Dermis blood vessel endothelial cell (primary cell): ENCODE measurements at places on chromosomes 13 and 19. TPM values are rescaled to one million over a fixed set of nuclear protein-coding genes. Genes with fewer than 3 reads are reported as not detected.

The HMG20B gene
- 75.0 and 94.7 TPM in 2 replicates for total RNA-seq

The ZC3H4 gene
- total RNA-seq, result 11.9 and 21.9 TPM in 2 replicates

The THSD8 gene
- total RNA-seq, result 0.23 TPM in 1 of 2 replicates, not detected in the other

The PRR22 gene
- total RNA-seq, result 0.51 TPM in 2 replicates

The ODAD3 gene
- 0.05 TPM in 1 of 2 replicates, not detected in the other for total RNA-seq

The KEAP1 gene
- 125 and 147 TPM in 2 replicates for total RNA-seq

The ENOX1 gene
- 0.23 and 2.0 TPM in 2 replicates for total RNA-seq

The PCDH9 gene
- total RNA-seq, result 0.68 and 1.7 TPM in 2 replicates

The SAFB2 gene
- total RNA-seq, result 33.4 and 47.5 TPM in 2 replicates

The CERS1 gene
- total RNA-seq, result 1.0 and 1.3 TPM in 2 replicates

The NMRK2 gene
- total RNA-seq, result not detected in 2 replicates

The MAB21L1 gene
- total RNA-seq, result 0.17 TPM in 1 of 2 replicates, not detected in the other

The EDNRB gene
- 112 and 119 TPM in 2 replicates for total RNA-seq

The FPR1 gene
- total RNA-seq, result not detected in 2 replicates

The LSR gene
- total RNA-seq, result 0.56 and 2.0 TPM in 2 replicates

The RNU6-9 gene
- not detected in 2 replicates for total RNA-seq

The SIGLEC10 gene
- total RNA-seq, result not detected in 2 replicates

The DLL3 gene
- 0.17 and 0.28 TPM in 2 replicates for total RNA-seq

The B3GLCT gene
- total RNA-seq, result 20.4 and 23.3 TPM in 2 replicates

The RFPL4AL1 gene
- total RNA-seq, result 0.68 TPM in 1 of 2 replicates, not detected in the other

The LGALS14 gene
- not detected in 2 replicates for total RNA-seq

The PCDH17 gene
- total RNA-seq, result 1.6 and 2.2 TPM in 2 replicates

The SHFL gene
- 29.4 and 31.6 TPM in 2 replicates for total RNA-seq

The GIPC3 gene
- 1.1 and 1.2 TPM in 2 replicates for total RNA-seq

The NKPD1 gene
- 0.34 and 0.37 TPM in 2 replicates for total RNA-seq

The ZNF90 gene
- total RNA-seq, result 0.84 and 1.5 TPM in 2 replicates

The SYT3 gene
- under 0.01 TPM in 1 of 2 replicates, not detected in the other for total RNA-seq

The SAE1 gene
- total RNA-seq, result 168 and 236 TPM in 2 replicates

The HRC gene
- total RNA-seq, result not detected in 2 replicates

The PCDH8 gene
- total RNA-seq, result under 0.01 TPM in 1 of 2 replicates, not detected in the other

The TPTE2 gene
- not detected in 2 replicates for total RNA-seq

The CEACAM7 gene
- 0.17 TPM in 1 of 2 replicates, not detected in the other for total RNA-seq

The MCEMP1 gene
- not detected in 2 replicates for total RNA-seq

The CYP4F8 gene
- not detected in 2 replicates for total RNA-seq

The KPTN gene
- 4.3 and 6.7 TPM in 2 replicates for total RNA-seq

The KCNJ14 gene
- total RNA-seq, result 0.33 and 0.51 TPM in 2 replicates

The COMP gene
- total RNA-seq, result not detected in 2 replicates

The RNF17 gene
- 0.09 TPM in 1 of 2 replicates, not detected in the other for total RNA-seq

The BRME1 gene
- total RNA-seq, result 0.37 and 0.51 TPM in 2 replicates

The CYP2A13 gene
- not detected in 2 replicates for total RNA-seq
